ENCODE measurements at places on chromosomes 16 and 17.

- no peak for DNase-seq
Observed at GRCh38 chr17:7258731-7259554, 3.3 kb downstream of the CLDN7 start.

GRCh38 chr16:86783636-86784626 is 205.6 kb downstream of the FOXL1 start:
- DNase-seq = no peak

DNA sequence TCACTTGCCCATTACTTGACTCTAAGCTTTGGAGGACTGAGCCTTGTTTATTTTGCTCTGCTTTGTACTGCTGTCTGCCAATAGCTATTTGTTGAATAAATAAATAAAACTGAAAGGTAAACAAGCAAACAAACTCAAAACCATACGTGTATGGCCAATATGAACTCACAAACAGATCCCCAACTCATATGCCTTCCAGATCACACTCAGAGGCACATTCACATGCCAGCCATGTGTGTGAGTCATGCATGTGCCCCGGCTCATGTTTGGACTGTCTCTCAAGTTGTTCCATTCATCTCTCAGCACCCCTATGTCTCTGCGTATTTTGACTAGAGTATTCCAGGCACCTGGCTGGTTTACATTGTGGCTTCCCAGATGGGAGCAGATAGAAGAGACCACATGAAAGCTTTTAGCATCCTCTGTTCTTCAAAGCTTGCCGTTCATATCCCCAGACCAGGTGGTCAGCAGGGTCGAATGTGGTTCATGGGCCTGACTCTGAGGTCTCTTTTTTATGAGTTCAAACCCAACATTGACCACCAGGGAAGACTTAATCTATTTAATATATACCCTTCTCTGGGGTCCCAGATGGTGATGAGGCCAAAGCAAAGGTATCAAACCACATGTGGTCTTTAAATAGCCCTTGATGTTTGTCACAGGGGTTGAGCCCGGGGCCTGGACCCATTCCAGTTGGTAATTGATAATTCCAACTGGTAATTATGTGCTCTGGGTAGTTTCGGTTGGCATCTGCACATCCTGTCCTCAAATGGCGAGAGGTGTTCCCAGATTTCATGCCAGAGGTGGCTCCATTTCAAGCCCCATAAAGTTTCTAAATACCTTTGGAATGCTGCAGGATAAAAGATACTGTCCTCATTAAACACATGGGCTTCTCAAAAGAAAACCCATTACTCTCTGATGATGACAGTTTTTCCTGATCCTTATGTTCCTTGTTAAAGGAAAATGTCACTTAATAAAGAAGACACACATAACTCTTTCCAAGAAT is 287.3 kb upstream of the MAF start:
- DNase-seq = no peak

GRCh38 chr17:57516290-57517230 is 228.5 kb downstream of the CCDC182 start:
- DNase-seq = no peak

DNA sequence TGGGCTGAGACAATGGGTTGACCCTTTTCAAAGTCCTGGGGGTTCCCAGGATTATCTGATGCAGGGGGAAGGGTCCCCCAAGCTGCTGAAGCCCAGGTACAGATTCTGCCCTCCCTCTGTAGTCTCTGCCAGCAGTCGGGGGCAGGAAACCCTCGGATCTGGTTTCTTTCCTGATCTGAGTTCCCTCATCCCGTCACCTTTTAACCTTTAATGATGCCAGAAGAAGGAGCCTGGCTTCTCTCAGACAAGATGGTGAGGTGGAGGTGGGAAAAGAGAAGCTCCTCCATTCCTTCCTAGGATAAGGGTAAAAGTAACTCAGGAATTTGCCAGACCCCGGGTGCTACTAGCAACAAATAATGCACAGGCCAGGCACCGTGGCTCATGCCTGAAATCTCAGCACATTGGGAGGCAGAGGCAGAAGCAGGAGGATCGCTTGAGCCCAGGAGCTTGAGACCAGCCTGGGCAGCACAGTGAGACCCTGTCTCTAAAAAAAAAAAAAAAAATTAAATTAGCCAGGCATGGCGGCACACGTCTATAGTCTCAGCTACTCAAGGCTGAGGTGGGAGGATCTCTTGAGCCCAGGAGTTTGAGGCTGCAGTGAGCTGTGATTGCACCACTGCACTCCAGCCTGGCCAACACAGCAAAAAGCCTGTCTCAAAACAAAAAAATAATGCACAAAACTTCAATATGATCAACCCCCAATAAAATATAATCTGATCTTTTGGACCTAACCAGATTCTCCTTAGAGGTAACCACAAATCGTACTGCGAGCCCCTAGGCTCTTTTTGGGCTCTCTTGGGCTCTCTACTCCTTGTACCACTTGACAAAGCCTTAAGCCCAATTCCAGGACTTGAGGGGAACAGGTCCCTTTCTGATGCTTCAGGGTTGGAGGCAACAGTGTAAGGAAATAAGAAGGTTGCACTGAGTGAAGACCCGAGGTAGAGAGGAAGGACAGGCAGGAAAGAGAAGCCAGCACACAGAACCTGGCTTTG is 5.7 kb downstream of the CDC42EP4 start:
- no peak for DNase-seq

GRCh38 chr17:28855336-28855679 is 492 bp downstream of the ERAL1 start:
- DNase-seq = no peak

- no peak for DNase-seq
Observed at GRCh38 chr16:3734758-3735221, 17.5 kb upstream of the TRAP1 start.

DNA sequence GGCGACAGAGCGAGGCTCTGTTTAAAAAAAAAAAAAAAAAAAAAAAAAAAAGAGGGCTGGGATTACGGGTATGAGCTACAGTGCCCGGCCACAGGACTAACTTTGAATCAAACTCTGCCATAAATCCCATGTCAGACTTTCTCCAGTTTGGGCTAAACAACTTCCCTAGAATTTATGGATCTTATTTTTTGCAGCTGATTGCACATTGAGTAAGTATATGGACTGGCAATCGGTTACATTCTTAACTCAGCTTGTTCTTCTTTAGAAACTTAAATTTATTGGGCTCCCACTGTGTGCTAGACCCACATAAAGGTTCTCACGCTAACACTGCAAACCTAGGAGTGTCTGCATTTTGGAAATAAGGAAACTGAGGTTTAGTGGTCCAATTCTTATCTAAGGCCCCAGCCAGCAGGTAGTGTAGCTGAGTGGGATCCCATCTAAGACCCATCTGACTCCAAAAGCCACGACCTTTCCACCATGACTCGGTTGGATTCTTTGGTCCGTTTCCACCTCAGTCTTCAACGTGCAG is 718 bp upstream of the CBFB start:
- DNase-seq = no peak

DNA sequence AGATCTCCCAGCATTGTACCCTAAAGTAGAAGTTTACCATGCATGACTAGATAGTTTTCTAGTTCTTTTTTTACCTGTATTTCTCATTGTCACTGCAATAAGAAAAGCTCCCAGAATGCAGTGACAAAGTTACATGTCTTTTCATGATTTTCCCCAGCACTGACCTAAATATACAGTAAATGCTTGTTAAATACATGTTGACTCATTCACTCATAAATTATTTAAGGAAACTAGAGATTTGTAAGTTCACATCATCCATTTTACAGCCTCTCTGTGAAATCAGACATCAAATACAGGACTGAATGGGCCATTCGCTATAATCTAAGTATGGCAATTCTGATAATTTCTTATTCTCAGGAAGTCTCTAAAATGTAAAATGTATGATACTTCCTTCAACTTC is 258.9 kb upstream of the AXIN2 start:
- no peak for DNase-seq

GRCh38 chr16:88645941-88646340 is 4.9 kb downstream of the CYBA start:
- no peak for DNase-seq

DNA sequence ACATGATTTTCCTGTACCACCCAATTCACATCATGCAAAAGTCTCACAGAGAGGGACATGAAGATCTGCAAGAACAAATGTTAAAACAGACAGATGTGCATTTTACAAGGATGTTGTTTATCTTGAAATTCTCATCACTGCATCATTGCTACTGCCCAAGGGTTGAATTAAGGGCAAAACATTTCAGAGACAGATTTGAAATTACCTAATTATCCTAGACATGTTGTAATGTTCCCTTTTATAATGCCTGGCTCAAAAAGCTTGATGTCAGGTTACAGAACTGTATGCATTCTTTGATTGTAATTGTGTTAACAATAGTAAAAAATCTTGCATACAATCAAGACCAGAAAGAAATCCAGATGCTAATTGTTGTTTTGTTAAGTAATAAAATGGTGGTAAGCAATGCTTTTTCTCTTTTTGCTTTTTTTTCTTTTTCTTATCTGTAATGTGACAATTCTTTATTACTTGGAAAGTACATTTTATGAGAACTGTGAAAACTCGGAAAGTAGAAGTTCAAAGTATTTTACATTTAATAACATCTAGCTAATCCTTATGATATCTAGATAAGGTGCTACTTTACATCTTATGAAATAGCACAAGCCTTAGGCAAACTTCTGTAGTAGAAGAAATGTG is 3.6 kb upstream of the DUSP14 start:
- DNase-seq = no peak

DNA sequence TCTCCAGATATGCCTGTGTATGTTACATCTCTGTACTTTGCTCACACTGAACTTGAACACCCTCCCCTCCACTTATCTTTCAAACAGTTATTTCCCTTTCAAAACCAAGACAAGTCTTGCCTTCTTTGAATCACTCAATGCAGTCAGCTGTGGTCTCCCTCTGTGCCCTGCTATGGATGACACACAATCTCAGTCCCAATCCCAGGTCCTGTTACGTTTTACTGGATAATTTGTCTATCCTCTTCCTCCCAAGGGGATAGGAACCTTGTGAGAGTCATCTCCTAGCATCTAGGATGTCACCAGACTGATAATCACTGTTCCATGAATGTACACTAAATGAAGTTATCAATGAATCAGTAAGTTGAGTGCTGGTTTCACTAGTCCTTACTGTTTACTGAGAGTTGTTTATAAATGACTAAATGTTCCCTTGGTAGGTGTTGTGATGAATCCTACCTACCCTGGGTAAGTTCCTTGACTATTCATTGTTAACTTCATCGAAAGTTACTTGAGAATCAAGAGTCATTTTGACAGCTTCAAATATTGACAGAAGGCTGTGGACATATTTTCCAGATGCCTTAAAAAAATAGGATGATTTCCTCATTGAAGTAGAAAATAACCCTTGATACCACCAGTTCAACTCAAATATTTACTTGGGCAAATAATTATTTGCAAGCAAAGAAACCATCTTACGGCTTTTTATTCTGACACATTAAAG is 244.9 kb downstream of the PRKCA start:
- DNase-seq = no peak

DNA sequence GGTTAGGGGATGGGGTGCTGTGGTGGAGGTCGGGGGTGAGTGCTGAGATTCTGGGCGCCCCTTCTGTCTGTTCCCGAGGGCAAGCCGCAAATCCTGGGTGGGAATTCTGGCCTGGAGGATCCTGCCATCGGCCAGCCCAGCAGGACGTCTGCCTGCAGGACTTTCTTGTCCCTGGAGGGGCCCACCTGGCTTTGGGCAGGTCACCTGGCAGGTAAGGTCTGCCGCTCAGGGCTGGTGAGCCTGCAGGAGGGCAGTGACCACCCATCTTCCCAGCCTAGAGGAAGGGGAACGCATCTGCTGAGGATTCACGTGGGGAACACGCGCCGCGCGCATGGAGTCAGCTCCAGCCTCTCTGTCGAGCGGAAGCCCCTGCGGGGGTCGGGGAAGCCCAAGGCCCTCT is 5.4 kb downstream of the RNF222 start:
- DNase-seq = no peak

- DNase-seq = no peak
Observed at GRCh38 chr16:50278251-50278650, 11.9 kb downstream of the ADCY7 start.

DNA sequence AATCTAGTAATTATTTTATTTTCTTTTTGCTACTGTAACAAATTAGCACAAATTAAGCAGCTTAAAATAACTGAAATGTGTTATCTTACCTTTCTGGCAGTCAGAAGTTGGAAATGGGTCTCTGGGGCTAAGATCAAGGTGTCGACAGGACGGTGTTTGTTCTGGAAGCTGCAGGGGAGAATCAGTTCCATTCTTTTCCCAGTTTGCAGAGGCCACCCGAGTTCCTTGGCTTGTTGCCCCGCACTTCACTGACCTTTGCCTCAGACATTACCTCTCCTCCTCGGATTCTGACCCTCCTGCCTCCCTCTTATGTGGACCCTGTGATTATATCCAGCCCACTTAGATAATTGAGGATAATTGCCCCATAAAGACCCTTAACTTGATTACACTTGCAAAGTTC is 61.0 kb upstream of the MAF start:
- no peak for DNase-seq

DNA sequence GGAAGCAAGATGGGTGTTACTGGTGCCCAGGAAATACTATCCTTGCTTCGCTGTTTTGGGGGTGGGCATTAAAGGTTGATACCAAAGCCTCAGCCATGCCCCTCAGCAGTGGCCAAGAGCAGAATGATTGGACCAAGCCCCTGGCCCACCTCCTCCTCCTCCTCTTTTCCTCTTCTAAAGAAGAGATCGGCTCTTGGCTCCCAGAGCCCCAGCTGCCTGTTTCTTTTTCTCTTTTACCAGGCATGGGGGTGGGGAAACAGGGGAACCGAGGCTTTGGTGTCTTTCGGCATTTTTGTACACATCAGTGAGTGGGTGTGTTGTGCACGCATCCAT is 5.8 kb downstream of the THRA start:
- no peak for DNase-seq

- DNase-seq = no peak
Observed at GRCh38 chr16:17258077-17258599, 212.6 kb downstream of the XYLT1 start.
